ENCODE measurements at places on chromosomes 13 and 19.

- DNase-seq: no peak
These were observed 139.2 kb downstream of the TNFSF13B start for GRCh38 chr13:108408672-108409071.

- no peak for DNase-seq
These were observed 21.9 kb downstream of the UQCRFS1 start for GRCh38 chr19:29191005-29191404.

- DNase-seq: no peak
These were observed 16.2 kb upstream of the FOXO1 start for GRCh38 chr13:40682449-40683240.

DNA sequence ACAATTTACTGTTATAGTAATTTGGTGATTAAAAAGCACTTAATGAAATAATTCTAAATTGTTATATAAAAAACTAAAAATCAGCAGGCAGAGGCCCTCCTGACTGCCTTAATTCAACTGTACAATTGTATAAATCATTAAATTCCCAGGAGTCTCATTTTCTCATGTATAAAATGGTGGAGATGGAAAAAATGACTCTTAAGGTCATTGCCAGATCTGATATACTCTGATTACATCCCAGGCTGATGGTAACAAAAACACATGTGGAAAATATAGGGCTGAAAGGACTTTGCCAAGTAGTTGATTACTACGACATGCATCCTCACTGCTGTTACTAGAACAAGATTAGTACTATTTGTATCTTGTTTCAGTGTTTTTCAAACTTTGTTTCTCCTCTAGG, 1020.0 kb upstream of the SLC10A2 start:
- DNase-seq: no peak

DNA sequence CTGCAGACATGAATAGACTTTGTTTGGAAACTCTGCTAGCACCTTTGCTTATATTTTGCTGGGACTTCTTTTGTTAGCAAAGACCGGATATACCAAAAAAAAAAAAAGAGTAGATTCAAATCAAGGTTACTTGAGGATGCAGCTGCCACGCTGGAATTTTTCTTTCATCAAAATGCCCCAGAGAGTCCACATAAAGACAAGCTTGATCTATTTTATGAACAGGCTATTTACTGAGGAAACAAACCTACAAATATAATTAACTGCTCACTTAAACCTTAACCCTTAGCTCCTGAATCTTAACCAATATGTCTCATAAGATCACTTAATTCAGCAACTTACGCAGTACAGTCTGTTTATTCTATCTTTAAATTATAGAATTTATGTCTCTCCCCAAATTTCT, 27.1 kb upstream of the DOCK9 start:
- no peak for DNase-seq

GRCh38 chr19:2815923-2816322, 3.7 kb upstream of the ZNF554 start:
- no peak for DNase-seq

- no peak for DNase-seq
These were observed 1149.8 kb upstream of the MIR17HG start for GRCh38 chr13:90197722-90198121.

- DNase-seq: no peak
These were observed 256.4 kb downstream of the IRS2 start for GRCh38 chr13:109529964-109530363.

GRCh38 chr19:1310853-1311180, 25.1 kb downstream of the EFNA2 start:
- DNase-seq: no peak

DNA sequence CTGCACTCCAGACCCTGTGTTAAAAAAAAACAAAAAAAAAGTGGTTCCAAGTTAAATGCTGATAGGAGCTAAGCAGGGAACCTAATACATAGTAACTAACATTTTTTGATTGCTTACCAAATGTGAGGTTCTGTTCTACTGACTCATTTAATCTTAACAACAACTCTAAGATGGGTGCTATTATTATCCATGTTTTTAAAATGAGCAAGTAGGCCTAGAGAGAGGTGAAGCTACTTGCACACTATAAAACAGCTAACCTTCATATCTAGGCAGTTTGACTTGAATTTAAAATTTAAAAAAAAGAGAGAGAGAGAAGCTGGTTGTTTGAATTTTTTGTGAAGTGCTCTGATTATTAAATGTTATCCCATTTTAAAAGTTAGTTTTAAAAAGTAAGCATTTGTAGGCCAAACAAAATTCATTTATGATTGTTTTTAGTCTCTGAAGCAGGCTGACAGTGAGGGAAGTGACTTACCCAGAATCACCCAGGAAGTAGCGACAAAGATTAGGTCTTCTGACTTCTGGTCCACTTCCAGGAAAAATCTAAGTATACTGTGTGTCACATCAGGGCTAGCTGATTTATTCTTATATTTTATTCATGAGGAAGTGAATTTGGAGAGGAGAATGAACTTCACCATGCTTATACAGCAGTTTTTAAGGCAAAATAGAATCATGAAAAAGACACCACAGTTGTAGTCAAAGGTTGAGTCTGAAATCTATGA, 2.4 kb downstream of the SIGLECL1 start:
- no peak for DNase-seq

DNA sequence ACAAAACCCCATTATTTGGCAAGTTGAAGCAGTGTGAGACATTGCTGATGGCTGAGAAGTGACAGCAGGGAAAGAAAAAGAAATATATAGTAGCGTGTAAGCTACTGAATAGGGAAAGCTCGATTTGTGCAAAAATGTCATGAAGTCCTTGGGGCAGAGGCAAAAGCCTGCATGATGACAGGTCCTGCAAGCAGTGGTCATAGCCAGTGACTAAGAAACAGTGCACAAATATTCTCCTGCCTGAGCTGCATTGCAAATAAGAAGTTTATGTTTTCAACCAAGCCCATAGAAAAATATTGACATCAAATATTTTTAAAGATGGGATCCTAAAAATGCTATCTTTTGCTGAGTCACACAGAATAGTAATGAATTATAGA, 270.0 kb downstream of the SLITRK6 start:
- DNase-seq: no peak

GRCh38 chr19:35908973-35909683, 1.0 kb upstream of the TYROBP start:
- peak; percentile 87 for DNase-seq

- DNase-seq: no peak
These were observed 6.0 kb upstream of the KPTN start for GRCh38 chr19:47490031-47490430.

DNA sequence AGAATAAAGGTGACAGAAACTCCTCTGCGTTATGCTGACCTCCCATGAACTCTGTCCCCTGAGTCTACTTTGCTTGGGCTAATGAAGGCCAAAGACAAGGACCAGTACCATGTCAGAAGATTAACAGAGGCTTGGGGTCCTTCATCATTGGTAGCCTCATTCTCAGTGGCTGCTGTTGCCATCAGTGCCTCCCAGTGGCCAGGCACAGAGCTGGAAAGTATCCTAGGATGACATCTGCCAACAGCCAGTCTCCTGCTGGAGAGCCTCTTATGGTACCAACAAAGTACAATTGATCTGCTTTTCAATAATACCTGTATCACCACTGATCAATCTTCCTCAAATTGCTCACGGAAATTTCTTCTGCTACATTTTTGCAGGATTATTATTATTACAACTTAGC, 281.6 kb downstream of the DNAJC15 start:
- DNase-seq: no peak

Measured in ascending aorta (tissue), 2 donors.